Cerebellar nuclear complex (tissue), 1 donor: ENCODE measurements at places on chromosomes 7 and 10.

- DNase-seq: no peak
Measured at GRCh38 chr10:79376078-79376628, 28.9 kb downstream of the PPIF start.

DNA sequence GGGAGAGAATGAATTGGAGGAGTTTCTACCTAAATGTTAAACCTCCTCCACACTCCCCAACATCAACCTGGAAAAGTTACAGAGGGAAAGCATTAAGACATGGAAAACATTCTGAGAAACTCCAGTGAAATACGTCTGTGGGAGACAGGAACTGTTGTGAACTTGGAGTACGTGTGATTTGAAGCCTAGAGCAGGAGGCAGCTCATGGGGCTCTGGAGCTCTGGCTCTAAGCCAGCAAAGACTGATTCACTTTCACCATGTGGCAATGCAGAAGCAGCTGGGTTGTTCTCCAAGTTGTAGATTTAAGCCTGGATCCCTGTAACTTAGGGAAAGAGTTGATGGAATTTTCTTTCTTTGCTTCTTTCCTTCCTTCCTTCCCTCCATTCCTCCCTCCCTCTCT lies 503.2 kb downstream of the NRG3 start:
- no peak for DNase-seq

DNA sequence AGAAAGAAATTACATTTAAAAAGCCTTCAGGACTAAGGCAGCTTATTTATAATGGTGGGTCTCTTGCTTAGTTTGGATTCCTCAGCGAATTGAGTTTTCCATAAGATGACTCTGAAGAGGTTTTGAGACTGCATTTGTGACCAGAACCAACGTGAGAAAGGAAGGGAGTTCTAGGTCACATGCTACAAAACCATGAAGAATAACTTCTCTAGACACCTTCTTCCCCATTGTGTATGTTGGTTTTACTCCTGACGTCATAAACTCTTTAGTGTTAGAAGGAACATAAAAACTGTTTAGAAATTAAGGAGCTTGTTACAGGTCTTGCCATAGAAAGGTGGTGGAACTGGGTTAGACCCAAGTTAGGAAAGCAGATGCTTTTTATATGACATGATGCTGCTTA lies 11.1 kb downstream of the PTPN12 start:
- DNase-seq: no peak

- no peak for DNase-seq
Measured at GRCh38 chr10:11824825-11825224, 1.7 kb downstream of the PROSER2 start.

GRCh38 chr10:43795639-43796038 lies 147.0 kb upstream of the ZNF32 start:
- DNase-seq: no peak

DNA sequence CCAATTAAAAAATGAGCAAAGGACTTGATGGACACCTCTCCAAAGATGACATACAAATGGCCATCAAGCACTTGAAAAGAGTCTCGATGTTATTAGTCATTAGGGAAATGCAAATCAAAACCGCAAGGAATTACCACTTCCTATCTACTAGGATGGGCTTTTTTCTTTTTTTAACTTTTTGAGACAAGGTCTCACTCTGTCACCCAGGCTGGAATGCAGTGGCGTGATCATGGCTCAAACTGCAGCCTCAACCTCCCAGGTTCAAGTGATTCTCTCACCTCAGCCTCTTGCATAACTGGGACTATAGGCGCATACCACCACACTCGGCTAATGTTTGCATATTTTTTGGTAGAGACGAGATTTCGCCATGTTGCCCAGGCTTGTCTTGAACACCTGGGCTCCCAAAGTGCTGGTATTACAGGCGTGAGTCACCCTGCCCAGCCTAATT lies 13.6 kb downstream of the NKX1-2 start:
- DNase-seq: no peak

DNA sequence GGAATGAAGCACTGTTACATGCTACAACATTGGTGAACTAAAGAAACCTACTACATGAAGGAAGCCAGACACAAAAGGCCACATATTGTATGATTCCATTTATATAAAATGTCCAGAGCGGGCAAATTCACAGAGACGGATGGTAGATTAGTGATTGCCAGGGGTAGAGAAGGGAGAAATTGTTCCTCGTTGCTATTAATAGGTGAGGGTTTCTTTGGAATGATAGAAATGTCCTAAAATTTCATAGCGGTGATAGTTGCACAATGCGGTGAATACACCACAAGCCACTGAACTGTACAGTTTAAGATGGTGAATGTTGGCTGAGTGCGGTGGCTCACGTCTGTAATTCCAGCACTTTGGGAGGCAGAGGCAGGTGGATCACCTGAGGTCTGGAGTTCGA lies 29.0 kb downstream of the DENND2A start:
- DNase-seq: no peak

- no peak for DNase-seq
Measured at GRCh38 chr7:13278020-13278419, 590.6 kb downstream of the ARL4A start.

GRCh38 chr7:25287291-25287690 lies 59.0 kb upstream of the NPVF start:
- DNase-seq: no peak

GRCh38 chr7:114652041-114652440 lies 237.4 kb downstream of the FOXP2 start:
- no peak for DNase-seq

DNA sequence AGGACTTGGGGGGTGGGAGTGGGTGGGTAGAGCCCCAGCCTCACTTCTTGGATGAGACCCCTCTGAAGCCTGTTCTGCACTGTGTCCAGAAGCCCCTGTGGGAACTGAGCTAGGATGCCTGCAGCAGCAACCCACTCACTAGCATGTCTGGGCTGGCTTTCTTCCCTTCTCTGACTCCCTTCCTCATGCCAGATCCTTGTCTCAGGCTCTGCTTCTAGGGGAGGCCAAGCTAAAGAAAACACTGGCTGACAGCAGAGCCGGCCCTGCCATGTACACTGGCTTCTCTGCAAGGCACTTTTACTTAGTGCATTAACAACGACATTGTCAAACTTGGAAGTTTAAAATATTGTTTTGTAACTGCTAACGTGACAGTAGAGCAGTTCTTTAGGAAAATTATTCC lies 50.2 kb downstream of the ARHGAP22 start:
- no peak for DNase-seq

DNA sequence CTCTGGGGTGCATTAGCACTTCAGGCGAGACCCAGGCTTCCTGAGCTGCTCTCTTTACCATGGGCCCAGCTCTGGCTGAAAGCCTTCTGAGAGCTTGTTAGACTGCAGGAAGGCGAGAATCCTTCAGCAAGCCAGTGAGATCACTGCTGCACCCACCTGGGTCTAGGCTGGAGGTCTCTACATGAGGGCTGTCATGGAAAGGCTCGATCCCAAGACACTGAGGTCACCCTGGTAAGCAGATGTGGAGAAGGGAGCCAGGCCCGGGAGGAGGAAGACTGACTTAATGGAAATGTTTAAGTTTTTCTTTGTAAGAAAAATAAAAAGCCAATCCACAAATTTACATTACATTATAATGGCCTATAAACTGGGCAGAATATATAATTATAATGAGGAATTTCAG lies 684.5 kb downstream of the TNS3 start:
- DNase-seq: no peak

DNA sequence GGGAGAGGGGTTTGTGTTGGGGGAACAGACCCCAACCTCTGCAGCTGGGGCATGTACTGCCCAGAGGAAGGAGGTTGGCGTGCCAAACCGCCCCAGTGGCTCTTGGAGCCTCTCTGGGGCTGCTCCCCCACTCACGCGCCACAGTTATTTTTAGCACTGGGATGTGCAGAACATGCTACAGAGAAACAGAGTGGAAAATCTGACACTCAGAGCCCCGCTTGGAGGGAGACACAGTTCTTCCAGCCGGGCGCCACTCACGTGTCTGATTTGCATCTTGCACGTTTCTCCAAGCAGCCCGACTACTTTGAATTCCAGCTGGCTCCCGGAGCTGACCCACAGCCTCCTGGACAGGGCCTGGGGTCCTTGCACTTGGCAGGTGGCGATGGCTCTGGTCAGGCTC lies 182.0 kb downstream of the RPS24 start:
- no peak for DNase-seq

DNA sequence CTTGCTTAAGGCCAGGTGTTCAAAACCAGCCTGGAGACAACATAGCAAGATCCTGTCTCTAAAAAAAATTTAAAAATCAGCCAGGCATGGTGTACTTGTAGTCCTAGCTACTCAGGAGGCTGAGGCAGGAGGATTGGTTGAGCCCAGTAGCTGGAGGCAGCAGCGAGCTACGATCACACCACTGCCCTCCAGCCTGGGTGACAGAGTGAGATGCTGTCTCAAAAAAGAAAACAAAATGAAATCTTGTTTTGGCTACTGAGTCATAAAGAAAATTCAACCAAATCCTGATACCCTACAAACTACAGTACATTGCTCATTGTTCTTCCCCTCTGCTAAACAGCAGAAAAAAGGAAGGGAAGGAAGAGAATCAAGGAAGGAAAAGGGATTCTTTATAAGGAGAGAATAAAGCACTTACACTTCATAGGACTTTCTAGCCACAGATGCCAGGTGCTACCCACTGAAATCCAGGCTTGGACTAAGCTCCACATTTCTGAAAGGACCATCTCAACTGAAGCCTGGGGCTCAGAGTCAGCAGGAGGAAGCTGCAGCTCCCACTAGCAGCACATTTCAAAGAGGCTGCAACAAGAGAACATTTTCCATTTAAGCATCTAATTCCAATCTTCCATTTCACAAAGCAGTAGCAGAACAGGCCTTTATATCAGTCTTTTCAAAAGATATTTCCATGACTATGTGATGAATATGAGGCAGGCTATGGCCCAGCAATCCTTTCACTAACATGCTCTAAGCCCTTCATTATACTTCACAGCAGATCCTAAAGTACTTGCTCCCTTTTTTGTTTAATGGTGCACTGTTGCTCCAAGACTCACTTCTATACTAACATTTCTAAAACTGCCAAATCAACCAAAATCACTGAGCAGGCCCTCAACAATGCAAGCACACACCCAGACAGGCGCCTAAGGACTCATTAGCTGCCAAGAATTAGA lies 13.5 kb downstream of the TNPO3 start:
- DNase-seq: no peak

DNA sequence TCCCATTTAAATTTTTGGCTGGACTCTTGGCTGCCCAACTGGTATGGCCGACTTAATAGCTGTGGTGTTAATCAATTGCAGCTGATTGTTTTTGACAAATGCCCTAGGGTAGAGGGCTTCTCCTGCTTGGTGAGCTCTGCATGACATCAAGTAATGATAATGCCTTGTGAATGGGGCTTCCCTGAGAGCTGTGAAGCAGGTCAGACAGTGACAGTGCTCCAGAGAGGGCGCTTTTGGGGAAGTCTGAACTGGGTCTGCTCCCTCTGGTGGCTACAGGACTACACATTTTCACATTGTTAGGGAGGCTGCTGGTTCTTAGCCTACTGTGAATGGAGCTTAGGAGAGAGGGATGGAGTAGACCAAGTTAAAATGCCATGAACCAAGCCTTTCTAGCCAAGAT lies 98.8 kb downstream of the SDK1 start:
- DNase-seq: no peak

- DNase-seq: no peak
Measured at GRCh38 chr7:95322396-95322795, 1.9 kb downstream of the PON1 start.

GRCh38 chr7:22385326-22385725 lies 28.4 kb upstream of the RAPGEF5 start:
- DNase-seq: no peak

DNA sequence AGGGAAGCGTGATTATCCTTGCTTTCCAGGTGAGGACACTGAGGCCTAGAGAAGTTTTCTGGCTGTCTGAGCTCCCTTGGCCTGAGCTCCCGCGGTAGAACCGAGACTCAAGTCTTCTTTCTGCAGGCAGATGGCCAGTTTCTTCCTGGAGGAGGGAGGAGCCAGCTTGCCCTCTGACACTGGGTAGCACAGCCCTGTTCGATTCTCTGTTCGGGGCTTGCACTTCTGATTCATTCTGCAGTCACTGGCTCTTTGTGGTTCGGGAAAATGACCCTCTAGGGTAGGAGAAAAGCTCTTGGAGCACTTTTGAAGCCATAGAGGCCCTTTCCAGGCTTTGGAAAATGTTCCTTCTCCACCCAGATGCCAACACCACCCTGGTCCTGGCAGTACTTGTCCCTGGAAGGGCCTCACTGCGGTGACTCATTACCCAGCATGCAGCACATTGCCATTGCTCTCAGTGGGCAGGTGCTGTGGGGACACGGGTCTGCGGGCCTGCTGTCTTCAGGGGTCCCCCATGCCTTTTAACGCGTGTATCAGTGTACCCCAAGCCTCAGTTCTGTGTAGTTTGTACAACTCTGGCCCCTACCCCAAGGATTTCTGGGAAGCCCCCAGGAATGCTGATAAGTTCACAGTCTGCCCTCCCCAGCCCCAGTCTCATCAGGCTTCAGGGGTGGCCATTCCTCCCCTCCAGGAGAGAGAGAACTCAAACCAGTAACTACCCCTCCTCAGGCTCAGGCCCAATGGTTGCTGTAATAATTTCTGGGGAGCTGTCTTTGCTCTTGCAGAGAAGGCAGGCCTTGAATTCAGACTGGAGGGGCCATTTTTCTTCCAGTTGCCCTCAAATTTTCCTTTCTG lies 11.9 kb downstream of the CHST3 start:
- DNase-seq: no peak

- no peak for DNase-seq
Measured at GRCh38 chr10:103733045-103733419, 122.3 kb downstream of the SH3PXD2A start.

- no peak for DNase-seq
Measured at GRCh38 chr10:132788831-132789219, 2.9 kb upstream of the NKX6-2 start.

- DNase-seq: no peak
Measured at GRCh38 chr7:118288098-118288497, 63.6 kb downstream of the ANKRD7 start.

DNA sequence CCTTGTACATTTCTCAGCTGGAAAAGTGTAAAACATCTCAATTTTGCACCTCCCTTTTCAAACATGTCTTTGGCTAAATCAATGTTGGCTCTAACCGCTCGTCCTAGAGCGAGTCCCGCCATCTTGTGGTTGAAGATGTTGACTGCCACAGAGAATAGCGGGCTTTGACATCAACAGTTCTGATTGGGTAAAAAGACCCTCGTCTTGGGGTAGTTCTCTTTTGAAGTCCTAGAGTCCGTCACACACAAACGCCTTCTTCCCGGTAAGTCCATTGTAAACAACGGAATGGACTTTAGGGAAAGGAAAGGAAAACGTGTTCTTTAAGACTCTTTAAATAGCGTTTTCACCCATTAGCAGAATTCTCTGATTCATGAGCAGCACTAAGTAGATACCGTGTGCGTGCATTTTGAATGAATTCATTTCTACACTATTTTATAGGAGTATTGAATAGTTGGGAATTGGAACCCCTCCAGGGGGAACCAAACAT lies 452 bp upstream of the RPP30 start:
- peak; percentile 15 for DNase-seq
